Right renal cortex interstitium (tissue), 3 donors: ENCODE measurements at places on chromosomes 1 and 21. TPM values are rescaled to one million over a fixed set of nuclear protein-coding genes. Genes with fewer than 3 reads are reported as not detected.

FALEC gene
- polyA plus RNA-seq: 0.40 TPM

CA6 gene
- not detected for polyA plus RNA-seq

DNA sequence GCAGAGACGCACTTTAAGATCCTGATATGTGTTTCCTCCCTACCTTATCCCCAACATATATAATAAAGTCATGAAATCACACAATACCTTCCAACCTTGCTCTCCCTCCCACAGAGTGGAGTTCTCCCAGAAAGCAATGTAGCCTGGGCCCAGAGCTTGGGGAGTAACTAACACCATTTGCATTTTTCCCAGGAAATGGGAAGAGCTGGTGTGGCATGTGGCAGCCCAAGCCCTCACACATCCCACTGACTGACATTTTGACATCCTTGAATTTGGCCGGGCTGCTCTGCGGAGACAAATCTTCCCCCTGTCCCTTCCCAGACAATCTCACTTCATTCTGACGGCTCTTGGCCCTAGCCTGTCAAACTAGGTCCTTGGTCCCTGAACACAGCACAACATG, 37.0 kb upstream of the ATP2B4 start:
- no peak for DNase-seq

BNIPL gene
- polyA plus RNA-seq: 1.0 TPM

PTAFR gene
- 2.8 TPM for polyA plus RNA-seq

GRCh38 chr1:197171531-197171930, 25.1 kb upstream of the ASPM start:
- no peak for DNase-seq

- DNase-seq: no peak
Measured at GRCh38 chr1:96771847-96772246, 50.3 kb downstream of the PTBP2 start.

CYP4Z1 gene
- polyA plus RNA-seq: 0.15 TPM

DNA sequence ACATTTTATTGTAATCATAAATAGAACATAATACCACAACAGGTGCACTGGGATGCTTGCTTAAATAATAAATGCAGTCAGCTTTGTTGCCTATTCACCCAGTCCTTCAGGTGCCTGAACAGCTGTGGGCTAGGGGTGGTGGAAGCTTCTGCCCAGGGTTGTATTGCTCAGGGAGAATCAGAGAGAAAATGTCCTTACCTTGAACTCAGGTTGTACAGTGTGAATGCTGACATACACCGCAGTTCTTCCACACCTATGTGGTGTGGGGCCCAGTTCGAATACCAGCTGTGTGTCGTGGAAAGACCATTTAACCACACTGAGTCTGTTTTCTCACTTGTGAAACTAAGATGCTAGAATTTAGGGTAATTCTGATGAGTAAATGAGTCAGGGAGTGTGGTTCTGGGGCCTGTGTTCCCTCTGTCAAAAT, 115.7 kb upstream of the ATP1A1 start:
- DNase-seq: no peak

AGMAT gene
- polyA plus RNA-seq: 35.5 TPM

GRCh38 chr1:107707111-107707510, 257.9 kb downstream of the VAV3 start:
- no peak for DNase-seq

ANKRD35 gene
- 2.6 TPM for polyA plus RNA-seq

DNA sequence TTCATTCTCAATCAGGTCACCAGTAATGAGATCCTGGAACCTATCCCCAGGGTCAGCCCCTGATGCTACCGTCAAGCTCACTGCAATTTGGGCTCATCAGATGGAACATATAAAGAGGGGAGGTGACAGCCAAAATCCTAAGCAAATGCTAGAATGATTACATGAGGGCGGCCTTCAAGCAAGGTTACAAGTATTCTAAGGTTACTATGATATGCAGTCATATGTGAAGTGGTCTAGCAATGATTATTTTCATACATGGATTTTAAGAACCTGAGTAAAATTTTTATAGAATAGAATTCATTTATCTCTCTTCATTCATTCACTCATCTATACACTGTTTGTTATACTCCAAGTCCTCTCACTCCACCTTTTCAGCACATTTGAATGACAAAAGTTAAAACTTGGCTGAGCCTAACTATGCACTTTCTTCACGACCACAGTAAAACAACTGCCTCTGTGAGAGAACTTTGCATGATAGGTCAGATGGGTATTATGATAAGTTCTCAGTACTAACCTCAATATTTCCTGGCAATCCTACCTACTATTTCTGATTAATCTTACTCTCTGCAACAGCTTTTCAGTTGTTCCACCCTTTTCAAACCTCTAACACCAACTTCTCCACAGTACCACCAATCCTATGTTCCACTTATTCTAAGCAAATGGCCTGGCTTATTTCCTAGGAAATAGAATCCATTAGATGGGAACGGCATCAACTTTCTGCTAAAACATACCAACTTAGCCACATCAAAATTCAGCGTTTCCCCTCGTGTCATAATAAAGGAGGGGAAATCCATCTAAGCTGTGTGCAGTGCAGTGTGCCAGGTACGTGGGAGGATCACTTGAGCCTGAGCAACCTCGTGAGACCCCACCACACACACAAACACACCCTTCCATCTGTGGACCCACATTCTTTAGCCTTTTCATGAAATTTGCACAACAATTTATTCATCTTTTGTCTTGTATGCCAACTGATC, 32.0 kb downstream of the LHX9 start:
- no peak for DNase-seq

DNA sequence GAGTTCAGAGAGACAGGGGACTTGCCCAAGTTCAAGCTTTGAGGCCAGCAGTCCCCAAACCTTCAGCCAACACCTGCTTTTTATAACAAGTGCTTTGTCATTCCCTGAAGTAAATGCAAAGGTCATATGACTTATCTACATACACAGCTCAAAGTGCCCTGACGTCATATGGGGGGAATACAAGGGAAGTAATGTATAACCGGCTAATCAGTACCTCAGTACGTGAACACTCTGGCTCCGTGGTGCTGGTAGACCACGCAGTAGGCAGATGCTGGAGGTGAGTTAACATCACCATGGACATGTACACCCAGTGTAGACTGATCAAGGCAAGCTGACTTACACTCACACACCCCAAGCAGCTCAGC, 60.0 kb downstream of the BACE2 start:
- no peak for DNase-seq

GRCh38 chr21:29184037-29184436, 53.6 kb downstream of the MAP3K7CL start:
- no peak for DNase-seq

GRCh38 chr1:192801451-192801850, 7.4 kb upstream of the RGS2 start:
- no peak for DNase-seq

HEYL gene
- 22.9 TPM for polyA plus RNA-seq

DNA sequence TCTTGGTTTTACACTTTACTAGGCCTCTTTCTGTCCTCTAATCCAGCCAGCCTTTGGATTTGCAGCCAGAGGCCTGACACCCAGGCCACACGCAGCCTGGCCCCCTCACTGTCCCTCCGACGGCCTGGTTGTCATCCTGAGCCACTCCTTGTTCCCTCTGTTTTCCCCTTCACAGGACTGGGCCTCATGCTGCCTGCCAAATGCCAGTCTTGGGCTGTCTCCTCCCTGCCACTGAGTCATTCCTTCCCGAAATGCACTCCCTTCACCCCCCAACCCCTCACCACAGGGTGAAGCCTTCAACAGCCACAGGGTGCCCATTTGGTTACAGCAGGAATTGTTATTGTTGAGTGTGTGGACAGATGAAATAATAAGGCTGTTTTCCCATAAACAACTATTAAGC, 21.3 kb downstream of the ACOT11 start:
- no peak for DNase-seq

DNA sequence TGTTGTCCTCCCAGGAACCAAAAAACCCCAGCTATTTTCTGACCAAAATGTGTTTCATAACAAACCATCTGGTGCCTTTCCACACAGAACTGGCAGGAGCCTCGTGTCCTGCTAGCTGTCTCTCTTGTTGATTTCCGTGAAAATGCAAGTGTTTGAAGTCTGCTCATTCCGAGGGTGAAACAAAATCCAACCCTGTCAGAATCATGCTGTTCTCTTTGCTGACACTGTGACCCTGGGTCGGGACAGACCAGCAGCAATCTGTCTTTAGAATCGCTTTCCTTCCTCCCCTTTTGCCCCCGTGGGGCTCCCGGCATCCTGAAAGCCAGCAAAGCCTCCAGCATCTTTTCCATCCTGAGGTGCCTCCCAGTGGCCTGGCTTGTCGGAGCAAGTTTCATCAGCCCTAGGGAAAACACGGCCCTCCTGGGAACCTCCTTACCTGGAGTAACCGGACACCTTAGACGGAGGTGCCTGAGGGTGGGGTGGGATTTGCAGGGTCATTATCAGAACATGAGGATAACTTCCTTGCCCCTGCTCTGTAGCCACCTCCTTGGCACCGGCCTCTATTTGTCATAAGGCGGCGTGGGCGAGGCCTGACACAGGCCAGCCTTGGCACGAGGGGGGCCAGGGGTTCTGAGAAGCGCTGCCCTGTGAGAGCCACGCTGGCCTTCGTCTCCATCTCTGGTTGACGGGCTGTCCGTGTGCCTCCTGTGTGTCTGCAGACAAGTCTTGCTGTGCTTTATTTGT, 24.9 kb downstream of the LDLRAP1 start:
- DNase-seq: no peak

LORICRIN gene
- not detected for polyA plus RNA-seq

DNA sequence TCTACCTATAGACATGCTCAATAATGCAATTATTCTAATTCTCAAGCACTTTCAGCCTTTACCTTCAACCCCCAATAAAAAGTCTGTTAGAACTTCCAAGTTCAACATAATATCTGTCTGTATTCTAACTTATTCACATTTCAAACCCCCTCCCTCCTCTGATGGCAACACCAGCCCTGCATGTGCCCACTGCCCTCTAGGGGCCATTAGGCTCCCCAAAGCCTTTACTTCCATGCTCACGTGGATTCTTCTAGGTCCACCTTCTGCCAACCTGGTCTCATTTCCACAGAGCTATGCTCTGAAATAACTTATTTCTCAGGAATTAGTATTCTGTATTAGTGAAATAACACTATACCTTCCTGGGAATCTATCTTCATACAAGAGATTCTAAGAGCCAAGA, 22.2 kb upstream of the KPRP start:
- DNase-seq: no peak
